Chondrocyte (in vitro differentiated cells): ENCODE measurements at places on chromosomes 6 and 20. TPM values are rescaled to one million over a fixed set of nuclear protein-coding genes. Genes with fewer than 3 reads are reported as not detected.

The CYP39A1 gene
- 0.31 to 0.62 TPM in 2 of 3 replicates, not detected in the other for total RNA-seq

The SRMS gene
- not detected in 3 replicates for total RNA-seq

The MOXD1 gene
- 9.0 to 14.3 TPM (median 9.1 TPM) in 3 replicates for total RNA-seq

The ESF1 gene
- total RNA-seq = 9.0 to 12.4 TPM (median 9.7 TPM) in 3 replicates

The WFDC2 gene
- not detected in 3 replicates for total RNA-seq

GRCh38 chr20:25276533-25277050, 28.7 kb downstream of the PYGB start:
- no peaks in the 10 kb centered on the region for H3K27me3 ChIP-seq
- peak; percentile 87 for DNase-seq

DNA sequence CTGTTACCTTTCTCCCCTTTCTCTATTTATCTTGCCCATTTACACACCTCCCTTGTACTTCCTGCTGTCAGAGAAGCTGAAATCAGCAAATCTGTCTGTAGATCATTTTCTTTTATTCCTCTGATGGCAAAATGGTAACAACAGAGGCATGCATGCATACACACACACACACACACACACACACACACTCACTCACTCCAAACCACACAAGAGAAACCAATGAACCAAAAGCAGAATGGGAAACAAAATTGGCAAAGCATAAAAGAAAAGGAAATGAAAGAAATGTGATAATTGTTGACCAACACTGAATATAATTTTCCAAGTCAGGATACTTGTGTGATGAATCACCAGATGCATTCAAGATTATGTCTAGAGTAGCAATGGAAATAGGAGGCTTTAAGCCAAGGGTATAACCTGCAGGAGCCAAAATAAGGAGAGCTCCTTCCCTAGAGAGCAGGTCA, 172.4 kb downstream of the PLCB4 start:
- peaks cover 16% of the 10 kb centered on the region for H3K4me1 ChIP-seq
- no peak for DNase-seq
- no peak overlapping the region for H3K4me3 ChIP-seq
- peak overlapping the region; percentile 46 for H3K27ac ChIP-seq
- no peaks in the 10 kb centered on the region for H3K36me3 ChIP-seq

DNA sequence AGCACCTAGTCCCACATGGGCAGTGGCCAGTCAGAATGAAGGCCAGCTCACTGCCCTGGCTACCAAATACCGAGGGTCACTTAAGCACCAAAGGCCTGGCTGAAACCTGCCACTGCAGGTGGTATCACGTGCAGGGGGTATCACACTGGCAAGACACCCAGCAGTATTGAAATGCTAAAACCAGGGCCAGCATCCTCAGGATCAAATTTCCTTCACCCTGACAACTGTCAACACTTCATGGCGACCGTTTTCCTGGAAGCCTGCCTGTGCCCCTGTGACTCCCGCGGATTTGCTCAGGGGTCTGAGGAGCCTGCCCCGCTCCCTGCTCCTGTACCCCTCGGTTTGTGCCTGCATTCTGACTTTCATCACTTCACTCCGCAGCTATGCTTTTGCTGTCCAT, 151.1 kb downstream of the TTLL2 start:
- no peak for DNase-seq
- no peaks in the 10 kb centered on the region for H3K36me3 ChIP-seq
- H3K4me3 ChIP-seq = no peak overlapping the region
- peaks cover 32% of the 10 kb centered on the region for H3K4me1 ChIP-seq
- H3K27me3 ChIP-seq = peaks cover 21% of the 10 kb centered on the region

GRCh38 chr20:36827541-36828279, 48.2 kb upstream of the TLDC2 start:
- peaks cover 40% of the 10 kb centered on the region for H3K4me1 ChIP-seq
- H3K4me3 ChIP-seq = no peak overlapping the region
- no peaks in the 10 kb centered on the region for H3K27me3 ChIP-seq

DNA sequence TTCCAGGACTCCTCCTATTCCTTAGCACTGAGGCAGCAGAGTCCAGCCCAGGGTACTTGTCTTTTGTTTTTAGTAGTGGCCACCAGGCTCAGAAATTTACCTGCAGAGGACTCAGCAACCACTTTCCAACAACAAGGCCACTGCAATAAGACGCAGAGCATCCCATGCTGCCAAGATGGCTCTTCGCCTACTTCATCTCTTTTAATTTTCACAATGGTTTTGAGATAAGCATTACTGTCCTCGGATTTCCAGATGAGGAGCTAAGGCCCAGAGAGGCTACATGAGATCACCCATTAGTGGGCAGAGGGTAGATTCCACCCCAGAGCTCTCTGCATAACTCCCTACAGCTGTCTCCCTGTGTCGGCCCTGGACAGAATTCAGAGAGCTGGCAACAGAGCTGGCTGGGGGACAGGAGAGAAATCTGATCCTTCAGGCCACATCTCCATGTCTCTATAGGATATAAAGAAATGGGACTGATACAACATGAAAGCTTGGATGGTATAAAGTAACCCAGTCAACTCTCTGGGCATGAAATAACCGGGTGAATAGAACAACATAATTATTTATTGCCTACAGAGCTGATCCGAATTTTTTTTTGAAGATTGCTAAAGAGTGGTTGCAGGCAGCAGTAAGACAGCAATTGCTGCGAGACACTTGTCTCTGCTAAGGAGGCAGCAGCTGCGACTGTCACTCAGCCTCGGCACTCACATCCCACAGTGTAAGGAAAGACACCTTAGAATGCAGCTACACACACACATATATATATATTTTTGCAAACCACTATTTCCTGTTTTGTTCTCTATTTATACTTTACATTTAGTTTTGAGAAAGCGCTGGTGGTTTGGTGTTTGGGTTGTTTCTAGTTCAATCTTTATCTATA, 37.2 kb downstream of the SCML4 start:
- H3K27ac ChIP-seq = no peak overlapping the region
- peaks cover 13% of the 10 kb centered on the region for H3K4me1 ChIP-seq
- peaks cover 5% of the 10 kb centered on the region for H3K27me3 ChIP-seq
- H3K36me3 ChIP-seq = no peaks in the 10 kb centered on the region

DNA sequence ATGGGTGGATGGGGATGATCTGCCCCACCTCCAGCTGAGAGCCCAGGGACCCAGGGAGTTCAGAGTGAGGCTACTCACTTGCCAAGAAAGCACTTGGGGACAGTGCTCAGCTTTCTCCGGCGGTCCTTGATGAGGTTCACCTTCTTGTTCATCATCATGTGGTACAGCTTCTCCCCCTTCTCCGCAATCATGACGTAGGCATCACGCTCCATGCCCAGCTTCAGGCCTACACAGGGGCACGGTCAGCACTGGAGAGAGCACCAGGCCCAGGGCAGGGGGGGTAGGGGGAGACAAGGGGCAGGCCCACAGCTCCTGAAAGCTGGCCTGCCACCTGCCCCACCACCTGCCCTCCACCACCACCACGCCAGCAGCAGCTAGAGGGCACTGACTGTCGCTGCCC, 139.2 kb downstream of the PREX1 start:
- H3K27ac ChIP-seq = no peak overlapping the region
- peaks cover 38% of the 10 kb centered on the region for H3K4me1 ChIP-seq
- H3K36me3 ChIP-seq = peaks cover 2% of the 10 kb centered on the region
- H3K27me3 ChIP-seq = no peaks in the 10 kb centered on the region
- no peak overlapping the region for H3K4me3 ChIP-seq

- H3K4me1 ChIP-seq = no peaks in the 10 kb centered on the region
- no peak overlapping the region for H3K4me3 ChIP-seq
- H3K27me3 ChIP-seq = no peaks in the 10 kb centered on the region
- no peaks in the 10 kb centered on the region for H3K36me3 ChIP-seq
These were observed 177.4 kb downstream of the TFAP2A start for GRCh38 chr6:10237298-10238038.

DNA sequence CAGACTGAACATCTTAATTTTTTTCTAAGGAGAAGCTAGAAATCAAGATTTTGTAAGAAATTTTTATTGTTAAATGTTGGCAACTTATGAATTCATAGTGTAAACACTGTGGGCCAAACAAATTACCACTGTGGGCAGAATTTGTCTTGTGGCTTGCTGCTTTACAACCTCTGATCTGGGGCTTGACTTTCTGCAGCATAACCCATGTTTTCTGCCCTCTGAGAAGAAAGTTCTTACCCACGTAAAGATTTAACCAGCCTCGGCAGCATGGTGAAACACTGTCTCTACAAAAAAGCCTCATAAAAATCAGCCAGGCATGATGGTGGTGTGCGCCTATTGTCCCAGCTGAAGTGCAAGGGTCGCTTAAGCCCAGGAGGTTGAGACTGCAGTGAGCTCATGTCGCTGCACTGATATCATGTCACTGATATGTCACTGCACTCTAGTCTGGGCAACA, 12.9 kb downstream of the ITCH start:
- H3K4me3 ChIP-seq = no peak overlapping the region
- H3K4me1 ChIP-seq = peaks cover 17% of the 10 kb centered on the region
- H3K36me3 ChIP-seq = peaks cover 26% of the 10 kb centered on the region
- no peak for DNase-seq
- no peaks in the 10 kb centered on the region for H3K27me3 ChIP-seq
- no peak overlapping the region for H3K27ac ChIP-seq

- no peak overlapping the region for H3K27ac ChIP-seq
- DNase-seq = no peak
- H3K4me1 ChIP-seq = peaks cover 25% of the 10 kb centered on the region
- no peak overlapping the region for H3K4me3 ChIP-seq
- no peaks in the 10 kb centered on the region for H3K36me3 ChIP-seq
These were observed 262.8 kb downstream of the TMEM242 start for GRCh38 chr6:157060440-157060952.

DNA sequence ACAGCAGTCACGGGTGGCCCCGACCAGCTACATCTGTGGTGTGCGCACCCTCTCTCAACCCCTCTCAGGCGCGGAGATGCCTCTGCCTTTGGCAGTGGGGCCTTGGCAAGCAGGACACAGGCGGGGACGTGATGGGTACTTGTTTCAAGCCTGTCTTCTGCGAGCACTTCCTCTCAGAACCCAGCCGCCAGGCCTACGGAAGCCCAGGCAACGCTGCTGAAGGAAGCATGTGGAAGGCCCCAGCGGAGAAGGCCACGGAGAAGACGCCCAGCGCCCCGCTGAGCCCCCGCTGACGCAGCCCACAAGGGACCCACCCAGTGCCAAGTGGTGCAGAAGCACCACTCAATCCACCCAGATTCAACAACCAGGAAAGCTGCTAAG, 13.0 kb downstream of the SERPINB6 start:
- DNase-seq = no peak
- no peaks in the 10 kb centered on the region for H3K27me3 ChIP-seq
- peaks cover 29% of the 10 kb centered on the region for H3K4me1 ChIP-seq
- no peak overlapping the region for H3K27ac ChIP-seq

- peak overlapping the region; percentile 52 for H3K27ac ChIP-seq
- H3K4me3 ChIP-seq = no peak overlapping the region
- H3K4me1 ChIP-seq = peaks cover 48% of the 10 kb centered on the region
- no peaks in the 10 kb centered on the region for H3K27me3 ChIP-seq
- peaks cover 45% of the 10 kb centered on the region for H3K36me3 ChIP-seq
These were observed 59.9 kb downstream of the COL12A1 start for GRCh38 chr6:75145976-75146375.

DNA sequence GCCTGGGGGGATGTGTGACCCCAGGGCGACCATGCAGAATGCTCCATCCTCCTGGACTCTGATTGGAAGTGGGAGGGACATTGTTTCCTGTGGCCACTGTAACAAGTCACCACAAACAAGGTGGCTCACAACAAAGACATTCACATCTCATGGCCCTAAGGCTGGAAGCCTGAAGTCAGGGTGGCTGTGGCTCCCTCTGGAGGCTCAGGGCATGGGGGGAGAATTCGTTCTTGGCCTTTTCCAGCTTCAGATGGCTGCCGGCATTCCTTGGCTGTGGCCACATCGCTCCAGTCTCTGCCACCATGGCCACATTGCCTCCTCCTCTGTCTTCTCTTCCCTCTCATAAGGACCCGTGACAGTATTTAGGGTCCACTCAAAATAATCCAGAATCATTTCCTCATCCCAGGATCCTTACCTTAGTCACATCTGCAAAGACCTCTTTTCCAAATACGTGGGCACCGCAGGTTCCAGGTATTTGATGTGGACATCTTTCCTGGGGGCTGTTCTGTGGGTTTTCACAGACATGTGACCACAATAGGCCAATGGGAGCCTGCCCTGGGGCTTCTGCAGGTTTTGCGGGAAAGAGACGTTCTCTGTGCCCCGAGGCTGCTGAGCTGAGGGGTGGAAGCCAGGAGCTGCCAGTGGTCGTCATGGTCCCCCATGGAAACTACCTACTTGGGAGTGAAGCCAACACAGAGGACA, 249.3 kb downstream of the PREX1 start:
- no peaks in the 10 kb centered on the region for H3K4me1 ChIP-seq
- H3K4me3 ChIP-seq = no peak overlapping the region
- H3K27ac ChIP-seq = no peak overlapping the region
- peaks cover 40% of the 10 kb centered on the region for H3K27me3 ChIP-seq
- H3K36me3 ChIP-seq = no peaks in the 10 kb centered on the region

- no peaks in the 10 kb centered on the region for H3K4me1 ChIP-seq
- H3K4me3 ChIP-seq = no peak overlapping the region
- DNase-seq = no peak
- no peak overlapping the region for H3K27ac ChIP-seq
- H3K36me3 ChIP-seq = no peaks in the 10 kb centered on the region
These were observed 199.8 kb upstream of the CDH4 start for GRCh38 chr20:61052195-61052750.

- peaks cover 5% of the 10 kb centered on the region for H3K4me1 ChIP-seq
- H3K27me3 ChIP-seq = peaks cover 45% of the 10 kb centered on the region
- H3K4me3 ChIP-seq = no peak overlapping the region
These were observed 186.2 kb downstream of the ERMARD start for GRCh38 chr6:169937389-169938261.

DNA sequence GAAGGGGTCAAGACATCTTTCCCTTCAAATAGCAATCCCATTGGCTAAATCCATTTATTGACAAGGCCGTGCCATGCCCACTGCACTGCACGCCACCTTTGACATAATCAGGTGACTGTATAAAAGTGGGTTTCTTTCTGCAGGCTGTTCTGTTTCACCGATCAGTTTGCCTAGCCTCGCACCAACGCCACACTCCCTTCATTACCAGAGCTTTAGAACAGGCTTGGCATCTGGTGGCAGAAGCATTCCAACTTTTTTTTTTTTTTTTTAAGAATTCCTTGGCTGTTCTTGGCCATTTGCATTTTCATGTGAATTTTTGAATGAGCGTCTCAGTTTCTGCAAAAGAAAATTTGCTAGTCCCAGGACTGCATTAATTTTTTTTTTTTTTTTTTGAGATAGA, 78.1 kb downstream of the PPP1R3G start:
- no peak for DNase-seq
- H3K36me3 ChIP-seq = no peaks in the 10 kb centered on the region
- no peak overlapping the region for H3K4me3 ChIP-seq
- no peaks in the 10 kb centered on the region for H3K27me3 ChIP-seq
- H3K27ac ChIP-seq = no peak overlapping the region

DNA sequence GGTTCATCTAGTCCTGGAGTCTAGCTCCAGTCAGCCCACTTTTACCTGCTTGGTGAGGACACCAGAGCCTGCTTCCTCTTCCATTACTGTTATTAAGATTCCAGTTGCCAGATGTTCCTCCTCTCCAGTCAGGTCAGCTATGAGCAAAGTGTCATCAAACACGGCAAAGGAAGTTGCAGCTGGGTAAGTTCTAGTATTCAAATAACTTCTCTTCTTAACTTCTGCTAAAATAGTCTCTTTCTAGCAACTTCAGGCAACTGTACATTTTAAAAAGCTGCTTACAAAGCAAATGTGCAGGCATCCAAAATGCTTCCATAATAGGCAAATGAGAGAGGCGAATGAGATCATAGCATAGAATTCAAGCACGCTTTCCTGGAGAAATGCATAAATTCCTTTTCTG, 18.4 kb upstream of the MRPS18A start:
- peaks cover 50% of the 10 kb centered on the region for H3K4me1 ChIP-seq
- H3K4me3 ChIP-seq = no peak overlapping the region
- no peaks in the 10 kb centered on the region for H3K36me3 ChIP-seq
- DNase-seq = no peak
- peaks cover under 1% of the 10 kb centered on the region for H3K27me3 ChIP-seq
